ENCODE measurements at places on chromosomes 16 and 17.

DNA sequence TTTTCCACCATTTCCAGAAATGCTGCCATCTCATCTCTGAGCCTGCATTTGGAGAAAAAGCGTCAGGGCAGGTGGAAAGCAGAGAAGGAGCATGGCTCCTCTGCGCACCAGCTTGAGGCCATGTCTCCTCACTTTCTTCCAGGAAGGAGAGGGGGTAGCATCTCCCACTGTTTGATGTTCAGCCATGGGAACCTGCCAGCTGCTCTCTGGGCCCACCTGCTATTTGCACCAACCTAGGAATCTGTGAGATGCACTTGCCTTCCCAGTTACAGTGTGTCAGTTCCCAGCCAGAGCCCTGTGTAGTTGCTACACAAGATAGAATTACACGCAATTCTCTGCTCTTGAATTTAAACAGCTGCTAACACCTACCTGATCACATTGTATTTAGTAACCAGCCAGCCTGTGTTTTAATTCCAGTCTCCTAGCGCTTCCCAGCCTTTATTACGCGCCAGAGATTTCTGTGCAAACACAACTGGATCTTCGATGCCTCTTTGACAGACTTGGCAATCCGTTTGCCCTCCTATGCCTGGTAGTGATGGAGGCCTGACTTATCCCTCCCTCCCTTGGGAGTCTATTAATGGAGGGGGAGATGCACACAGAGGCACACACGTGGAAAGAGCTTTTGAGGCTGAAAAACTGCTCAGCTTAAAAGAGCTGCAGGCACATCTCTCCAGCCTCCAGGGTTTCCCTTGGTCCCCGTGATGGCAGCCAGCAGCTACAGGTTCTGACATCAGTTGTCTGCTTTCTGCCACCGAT lies 98.1 kb upstream of the SEC14L1 start:
- no peak for DNase-seq

DNA sequence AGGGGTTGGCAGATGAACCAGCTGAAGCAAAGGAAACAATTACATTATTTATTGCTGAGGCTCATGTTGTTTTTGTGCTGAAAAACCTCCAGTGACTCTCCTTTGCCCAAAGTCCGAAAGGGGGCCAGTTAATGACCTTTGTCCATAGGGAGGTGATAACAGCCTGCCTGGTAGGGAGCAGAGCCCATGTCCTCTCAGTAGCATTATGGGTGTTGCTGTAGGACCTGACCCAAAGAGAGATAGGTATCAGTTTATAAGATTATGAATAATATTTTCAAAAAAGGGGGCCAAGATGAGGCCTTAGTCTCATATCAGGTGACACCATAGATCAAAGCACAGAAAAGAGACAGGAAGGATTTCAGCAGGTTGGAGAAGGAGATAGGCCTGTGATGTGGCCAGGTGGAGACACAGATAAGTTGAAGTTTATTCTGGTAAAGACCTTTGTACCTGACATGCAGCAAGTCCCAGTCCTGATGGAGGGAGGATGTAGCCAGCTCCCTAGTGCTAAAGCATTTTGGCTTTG lies 55.1 kb downstream of the CENPV start:
- no peak for DNase-seq

DNA sequence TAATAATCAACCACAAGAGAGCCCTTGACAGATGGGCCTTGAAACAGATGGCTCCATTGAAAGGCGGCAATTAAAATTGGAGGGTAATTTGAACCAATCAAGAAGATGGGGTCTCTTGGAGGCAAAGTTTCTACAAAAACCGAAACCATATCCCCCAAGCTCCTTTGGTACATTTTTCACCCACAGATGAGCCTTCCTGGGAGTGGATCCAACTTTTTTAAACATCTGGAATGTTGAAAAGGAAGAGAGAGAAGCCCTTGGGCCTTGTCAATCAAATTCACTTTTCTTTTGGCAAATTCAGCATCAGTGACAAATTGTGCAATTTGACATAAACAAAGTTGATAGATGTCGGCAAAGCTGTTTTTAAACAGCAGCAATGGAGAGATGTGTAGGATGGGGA lies 13.2 kb upstream of the NUP93 start:
- no peak for DNase-seq

DNA sequence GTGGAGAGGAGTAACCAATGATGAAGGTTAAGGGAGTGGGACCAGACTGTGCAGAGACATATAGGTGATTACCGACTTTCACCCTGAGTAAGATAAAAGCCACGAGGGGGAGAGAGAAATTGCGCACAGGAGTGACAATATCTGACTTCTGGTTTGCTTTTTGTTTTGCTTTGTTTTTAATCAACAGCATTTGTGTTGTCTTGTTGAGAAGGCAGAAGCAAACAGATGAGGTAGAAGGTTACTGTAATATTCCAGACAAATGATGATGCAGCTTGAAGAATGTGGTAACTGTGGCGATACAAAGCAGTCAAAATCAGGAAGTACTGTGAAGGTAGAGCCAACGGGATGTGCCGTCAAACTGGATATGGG lies 7.5 kb downstream of the PELP1 start:
- peak; percentile 32 for DNase-seq

- no peak for DNase-seq
Observed at GRCh38 chr16:8295513-8296237, 294.6 kb downstream of the TMEM114 start.

- DNase-seq = no peak
Observed at GRCh38 chr17:32992321-32993033, 830 bp downstream of the SPACA3 start.

DNA sequence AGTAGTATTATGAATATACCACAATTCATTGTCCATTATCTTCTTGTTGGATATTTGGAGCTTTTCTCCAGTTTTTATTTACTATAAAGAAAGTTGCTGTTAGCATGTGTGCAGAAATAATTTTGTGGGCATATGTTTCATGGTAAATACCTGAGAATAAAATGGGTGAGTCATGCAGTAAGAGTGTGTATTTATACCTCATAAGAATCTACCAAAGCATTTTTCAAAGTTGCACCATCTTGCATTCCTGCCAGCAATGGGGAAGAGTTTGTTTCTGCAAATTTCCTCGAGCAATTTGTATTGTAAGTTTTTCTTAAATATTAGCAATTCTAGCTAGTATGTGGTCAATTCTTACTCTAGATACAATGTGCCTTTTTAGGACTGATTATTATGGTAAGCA lies 7.9 kb upstream of the MON1B start:
- no peak for DNase-seq

- no peak for DNase-seq
Observed at GRCh38 chr17:42920106-42920900, 19.7 kb downstream of the G6PC1 start.

- DNase-seq = no peak
Observed at GRCh38 chr17:50386510-50386909, 10.8 kb downstream of the LRRC59 start.

DNA sequence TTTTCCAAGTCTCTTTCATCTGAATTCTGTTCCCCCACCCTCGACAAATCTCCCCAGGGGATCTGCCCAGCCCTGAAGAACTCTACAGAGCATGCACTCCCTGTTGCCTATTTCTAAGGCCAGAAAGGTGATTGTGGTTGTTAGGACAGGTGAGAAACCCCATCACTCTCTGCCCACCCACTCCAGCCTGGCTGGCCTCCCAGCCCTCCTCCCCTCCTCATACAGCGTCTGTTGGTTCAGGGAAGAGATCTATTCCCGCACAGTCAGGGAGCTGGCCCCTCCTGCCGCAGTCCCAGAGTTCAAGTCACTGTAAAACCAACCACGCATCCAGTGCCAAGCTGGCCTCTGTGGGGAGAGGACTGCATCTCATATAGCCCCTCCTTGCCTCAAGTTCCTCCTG lies 98.7 kb downstream of the KCNJ12 start:
- DNase-seq = no peak

DNA sequence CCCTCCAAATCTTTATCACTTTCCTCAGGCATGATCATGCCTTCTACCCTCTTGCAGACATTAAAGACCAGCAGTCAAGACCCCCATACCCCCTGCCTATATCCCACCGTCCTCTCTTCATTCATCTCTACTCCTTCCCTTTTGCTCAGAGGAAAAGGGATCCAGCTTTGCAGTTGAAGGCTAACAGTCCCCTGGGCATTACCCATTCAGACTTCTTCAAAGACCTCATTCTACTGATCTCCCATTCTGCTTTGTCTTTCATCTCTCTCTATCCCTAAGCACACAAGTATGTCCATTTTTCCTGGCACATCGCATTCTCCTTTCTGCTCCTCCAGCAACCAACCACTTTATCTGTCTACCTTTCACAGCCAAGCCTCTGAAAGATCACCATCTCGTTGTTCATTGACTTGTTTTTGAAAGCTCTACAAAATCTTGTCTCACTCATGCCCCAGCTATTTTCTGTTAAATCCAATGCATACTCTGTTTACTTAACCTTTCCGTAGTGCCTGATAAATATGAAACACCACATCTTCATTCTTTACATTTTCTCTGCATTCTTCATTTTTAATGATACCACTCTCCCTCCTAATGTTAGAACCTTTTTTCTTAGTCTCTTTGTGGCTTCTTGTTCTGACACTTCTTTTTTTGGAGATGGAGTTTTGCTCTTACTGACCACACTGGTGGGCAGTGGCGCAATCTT lies 14.1 kb upstream of the LCMT1 start:
- no peak for DNase-seq

GRCh38 chr16:67653789-67654402 lies 6.2 kb downstream of the ACD start:
- DNase-seq = no peak

DNA sequence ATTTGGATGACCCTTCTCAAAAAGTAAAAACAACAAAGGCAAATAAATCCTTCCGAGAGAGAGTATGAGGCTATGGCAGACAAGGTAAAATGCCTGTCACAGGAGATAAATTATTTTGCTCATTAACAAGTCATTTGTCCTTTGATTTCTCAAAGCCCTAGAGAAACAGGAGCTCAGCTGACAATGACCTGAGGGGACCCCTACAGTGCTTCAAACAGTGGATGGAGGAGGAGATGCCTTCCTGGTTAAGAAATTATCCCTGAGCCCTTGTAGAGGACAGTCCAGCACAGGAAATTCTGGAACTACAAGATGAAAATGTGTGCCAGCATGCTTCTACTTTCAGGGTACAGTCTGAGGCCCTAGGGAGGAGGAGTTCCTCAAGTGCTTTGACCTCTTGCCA lies 24.0 kb upstream of the RHBDL3 start:
- DNase-seq = no peak

GRCh38 chr17:45894022-45894784 lies at the start of gene MAPT:
Gene MAPT (plus strand): TSS chr17:45894554. CDS start chr17:45962338, 67,784 bp downstream.
- peak; percentile 88 for DNase-seq

GRCh38 chr16:12503191-12503590 lies 300.5 kb downstream of the CPPED1 start:
- no peak for DNase-seq

DNA sequence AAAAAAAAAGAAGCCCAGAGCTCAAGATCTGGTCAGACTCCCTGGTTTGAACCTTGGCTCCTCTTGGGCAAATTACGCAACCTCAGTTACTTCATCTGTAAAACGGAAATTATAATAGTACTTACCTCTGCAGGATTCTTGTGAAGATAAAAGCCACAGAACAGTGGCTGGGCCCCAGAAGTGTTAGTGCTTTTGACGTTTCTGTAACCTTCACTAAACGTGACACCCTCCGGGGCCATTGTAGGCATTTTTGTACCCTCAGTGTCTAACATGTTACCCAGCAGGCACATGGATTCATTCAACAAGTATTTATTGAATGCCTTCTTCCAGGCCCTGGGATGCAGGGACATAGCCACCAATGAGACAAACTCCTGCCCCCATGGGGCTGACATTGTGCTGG lies 58.0 kb downstream of the PITPNC1 start:
- DNase-seq = no peak

GRCh38 chr16:50086176-50086575 lies 20.4 kb downstream of the HEATR3 start:
- no peak for DNase-seq

DNA sequence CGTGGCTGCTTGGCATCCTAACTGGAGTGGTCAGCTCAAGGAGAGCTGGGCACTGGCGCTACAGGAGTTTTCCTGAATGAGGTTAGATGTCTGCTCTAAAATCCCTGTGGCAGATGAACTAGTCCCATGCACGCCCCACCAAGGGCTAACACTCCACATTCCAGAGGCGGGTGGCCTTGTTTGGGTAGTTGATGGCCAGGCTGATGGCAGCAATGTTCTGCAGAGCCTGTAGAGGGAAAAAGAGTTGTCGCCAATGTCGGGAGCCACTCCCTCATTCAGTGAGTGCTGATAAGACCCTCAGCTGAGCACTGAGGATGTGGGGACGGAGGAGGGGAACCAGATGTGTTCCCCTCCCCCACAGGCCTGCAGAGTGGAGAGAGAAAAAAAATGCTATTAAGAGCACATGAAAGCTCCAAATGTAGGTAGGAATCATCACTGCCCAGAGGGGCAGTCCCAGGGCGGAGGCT lies 42.5 kb upstream of the ATP2A3 start:
- no peak for DNase-seq

- DNase-seq = no peak
Observed at GRCh38 chr16:49120631-49121030, 161.0 kb downstream of the CBLN1 start.

DNA sequence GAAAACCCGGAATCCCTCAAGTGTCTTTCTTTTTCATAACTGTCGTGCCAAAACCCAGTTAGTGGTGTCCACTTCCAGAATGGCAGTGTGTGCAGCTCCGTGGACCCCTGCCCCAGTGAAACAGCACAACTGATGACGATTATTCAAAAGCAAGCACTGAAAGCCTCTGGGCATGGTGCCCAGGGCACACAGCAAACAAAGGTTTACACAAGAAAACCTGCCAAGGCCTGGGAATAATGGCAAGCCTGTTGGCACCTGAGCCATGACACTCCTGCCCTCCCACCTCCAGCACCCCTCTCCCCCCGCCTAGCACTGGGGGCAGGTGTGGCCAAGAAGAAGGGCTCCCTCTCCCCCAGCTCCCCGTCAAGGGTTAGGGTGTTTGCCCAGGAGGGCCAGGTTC lies 2.8 kb downstream of the PKMYT1 start:
- no peak for DNase-seq

DNA sequence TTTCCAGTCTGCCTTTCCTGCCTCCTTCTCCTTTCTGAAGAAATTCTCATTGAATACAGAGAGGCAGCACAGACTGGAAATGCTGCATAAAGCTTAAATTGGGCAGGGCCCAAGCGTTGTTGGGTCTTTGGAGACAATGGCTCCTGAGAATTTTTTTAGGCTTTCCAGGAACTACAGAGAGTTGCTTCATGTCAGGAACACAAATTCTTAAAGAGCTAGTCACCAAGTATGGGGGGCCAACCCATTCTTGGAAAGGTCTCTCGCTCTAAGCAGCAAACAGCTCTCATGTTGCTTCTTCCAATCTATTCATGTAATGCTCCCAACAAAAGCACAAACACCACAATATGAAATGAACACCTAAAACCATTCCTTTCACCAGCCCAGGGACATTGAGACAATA lies 6.9 kb downstream of the HNF1B start:
- no peak for DNase-seq

GRCh38 chr17:37064206-37064605 lies 115.5 kb downstream of the AATF start:
- no peak for DNase-seq

All from B cell (primary cell).